ENCODE measurements at places on chromosomes 4 and X.

DNA sequence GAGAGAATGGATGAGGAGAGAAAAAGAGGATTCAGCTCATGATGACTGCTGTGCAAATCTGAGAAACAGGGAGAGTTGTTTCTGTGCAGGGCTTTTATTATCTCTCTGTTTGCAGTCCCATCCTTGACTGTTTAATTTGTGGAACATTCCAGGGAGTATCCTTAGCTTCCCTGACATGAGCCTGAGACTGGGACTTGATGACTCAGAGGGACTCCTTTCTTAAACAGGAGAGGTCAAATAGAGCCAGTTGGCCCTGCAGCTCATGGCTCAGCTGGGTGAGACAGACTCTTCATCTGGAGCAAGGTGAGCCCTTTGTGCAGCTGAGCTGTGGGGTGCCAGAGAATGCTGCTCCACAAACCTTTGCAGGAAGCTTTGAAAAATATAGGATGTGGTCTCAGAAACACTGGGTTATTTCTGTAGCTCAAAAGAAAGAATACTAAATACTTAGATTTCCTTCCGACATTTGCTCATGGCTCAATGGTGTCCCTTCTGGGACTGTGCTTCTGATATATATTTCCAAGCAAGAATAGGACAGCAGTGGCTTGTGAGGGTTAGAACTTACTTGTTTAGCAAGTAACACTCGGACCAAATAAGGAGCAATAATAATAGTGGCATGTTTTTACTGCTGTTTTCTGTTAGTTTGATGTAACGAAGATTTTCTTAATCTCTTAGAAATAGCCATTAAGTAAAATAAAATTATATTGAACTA, 14.5 kb downstream of the ARHGAP24 start:
- no peak for DNase-seq

- DNase-seq = no peak
Observed at GRCh38 chrX:109040057-109040456, 303.7 kb upstream of the IRS4 start.

DNA sequence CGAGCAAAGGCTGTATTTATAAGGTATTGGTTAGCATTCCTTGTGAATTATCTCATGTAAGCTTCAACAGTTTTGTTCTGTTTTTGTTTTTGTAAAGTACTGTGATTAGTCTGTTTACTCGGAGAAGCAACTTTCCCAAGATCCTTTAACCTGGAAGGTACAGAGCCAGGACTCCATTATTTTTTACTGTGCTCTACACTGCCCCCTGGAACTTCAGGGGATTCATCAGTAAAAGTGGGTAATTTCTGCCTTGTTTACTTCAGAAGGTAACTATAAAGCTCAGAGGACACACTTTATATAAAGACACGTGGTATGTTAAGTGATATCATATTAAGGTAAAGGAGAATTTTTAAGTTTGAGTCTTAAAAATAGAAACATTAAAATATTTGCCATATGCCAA, 124.9 kb downstream of the IQCM start:
- peak; percentile 14 for DNase-seq

DNA sequence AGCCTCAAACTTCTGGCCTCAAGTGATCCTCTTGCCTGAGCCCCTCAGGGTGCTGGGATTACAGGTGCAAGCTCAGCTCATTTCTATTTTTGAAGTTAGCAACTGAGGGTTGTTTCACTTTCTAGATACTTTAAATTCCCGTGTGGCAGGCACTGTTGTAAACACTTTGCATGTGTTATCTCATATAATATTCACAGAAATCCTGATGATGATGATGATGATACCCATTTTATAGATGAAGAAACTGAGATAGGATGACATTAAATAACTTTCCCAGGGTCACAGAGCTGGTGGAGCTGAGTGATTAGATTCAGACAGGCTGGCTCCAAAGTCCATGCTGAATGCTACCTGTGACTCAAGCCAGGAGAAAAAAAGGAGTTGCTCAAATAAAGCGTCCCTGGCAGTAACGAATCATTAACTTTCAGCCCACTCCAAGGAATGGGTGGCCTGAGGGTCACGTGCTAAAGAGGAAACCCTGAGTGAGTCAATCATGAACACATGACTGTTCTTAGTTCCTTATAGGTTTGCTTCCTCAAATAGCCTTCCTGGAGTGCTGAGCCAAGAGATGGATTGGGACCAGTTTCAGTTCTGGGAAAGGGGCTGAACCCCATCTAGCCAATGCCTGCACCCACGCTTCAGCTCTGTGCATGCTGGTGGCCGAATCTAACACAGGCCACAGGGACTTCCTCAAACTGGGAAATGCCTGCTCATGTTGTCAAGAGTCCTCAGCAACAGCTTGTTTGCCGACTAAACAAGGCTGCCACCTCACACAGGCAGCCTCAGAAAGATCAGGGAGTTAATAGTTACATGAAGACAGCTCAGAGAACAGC, 52.8 kb downstream of the RBM47 start:
- peak; percentile 95 for DNase-seq

GRCh38 chr4:19051831-19052230, 1030.3 kb upstream of the LCORL start:
- DNase-seq = no peak

- peak; percentile 72 for DNase-seq
Observed at GRCh38 chr4:69617083-69617694, 22.3 kb downstream of the UGT2A2 start.

DNA sequence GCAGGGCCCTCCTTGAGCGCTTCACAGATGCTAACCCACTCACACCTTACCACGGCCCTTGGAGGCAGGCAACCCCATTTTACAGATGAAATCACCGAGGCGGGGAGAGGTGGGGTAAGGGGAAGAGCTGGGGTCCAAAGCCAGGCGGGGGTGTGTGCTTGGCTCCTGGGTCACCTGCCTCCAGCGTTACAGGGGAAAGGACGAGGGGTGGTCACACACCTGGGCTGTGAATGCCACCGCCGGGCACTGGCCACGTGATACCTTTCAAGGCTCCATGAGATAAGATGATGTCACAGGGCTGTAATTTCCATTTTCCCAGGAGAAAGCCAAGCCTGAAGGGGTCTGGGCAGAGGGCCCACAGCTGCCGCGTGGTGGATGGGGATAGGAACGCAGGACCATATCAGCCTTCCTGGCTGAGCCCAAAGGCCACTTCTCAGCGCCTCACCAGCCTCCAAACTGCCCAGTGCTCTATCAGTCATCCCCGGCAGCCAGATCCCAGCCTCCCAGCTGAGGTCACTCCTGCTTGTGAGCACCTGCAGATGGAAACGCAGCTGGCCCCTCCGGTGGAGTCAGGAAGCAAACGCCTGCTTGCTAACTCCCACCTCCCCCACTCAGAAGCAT, 62.4 kb upstream of the CRMP1 start:
- DNase-seq = no peak

GRCh38 chr4:183507925-183508696, 3.3 kb downstream of the ING2 start:
- no peak for DNase-seq

- no peak for DNase-seq
Observed at GRCh38 chrX:23228950-23229448, 105.7 kb upstream of the PTCHD1 start.

DNA sequence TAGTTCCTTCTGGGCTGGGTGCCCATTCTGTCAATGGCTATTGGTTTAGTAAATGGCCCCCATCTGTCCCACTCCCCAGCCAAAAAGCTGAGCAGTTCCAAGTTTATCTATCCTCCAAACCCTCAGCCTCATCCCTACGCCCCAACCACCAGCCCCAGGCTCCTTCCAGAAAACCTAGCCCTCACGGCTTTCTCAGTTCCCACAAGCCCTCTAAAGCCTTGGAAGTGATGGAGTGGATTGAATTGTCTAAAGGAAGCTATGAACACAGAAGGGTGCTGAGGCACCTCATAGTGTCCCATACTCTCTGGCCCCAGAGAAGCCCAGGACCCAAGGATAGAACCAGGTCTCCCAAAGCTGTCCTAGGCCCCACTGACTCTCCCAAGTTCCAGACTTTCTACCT, 75.6 kb upstream of the EFNB1 start:
- DNase-seq = no peak

GRCh38 chr4:167234316-167234881, at the start of gene SPOCK3:
Gene SPOCK3 (minus strand): TSS chr4:167234494.
- DNase-seq = no peak

- DNase-seq = no peak
Observed at GRCh38 chrX:54922547-54922946, 1.9 kb downstream of the TRO start.

DNA sequence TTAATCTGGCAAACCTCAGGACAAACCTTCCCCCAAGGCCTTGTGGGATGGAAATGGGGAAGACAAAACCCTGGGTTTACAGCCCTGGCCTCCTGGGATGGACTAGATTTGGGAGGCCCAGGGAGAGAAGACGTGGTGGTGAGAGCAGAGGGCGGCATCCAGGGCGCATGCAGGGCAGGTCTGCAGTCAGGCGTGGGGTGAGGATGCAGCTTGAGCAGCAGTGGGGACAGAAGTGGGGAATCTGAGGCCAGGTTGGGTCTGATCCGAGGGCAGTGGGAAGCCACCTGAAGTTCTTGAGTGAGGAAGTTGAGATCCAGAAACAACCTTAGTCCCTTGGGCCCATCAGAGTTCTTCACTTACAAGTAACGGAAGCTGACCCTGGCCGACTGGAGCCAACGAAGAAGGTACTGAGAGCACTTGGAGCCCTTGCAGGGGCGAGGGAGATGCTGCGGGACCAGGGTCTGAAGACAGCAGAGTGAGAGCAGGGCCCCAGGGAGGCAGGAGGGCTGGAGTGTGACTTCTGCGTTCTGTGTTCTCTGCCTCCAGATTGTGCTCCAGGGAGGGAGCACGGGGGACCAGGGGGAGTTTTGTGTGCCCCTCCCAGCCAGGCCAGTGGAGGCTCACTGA, 42.0 kb upstream of the GPR78 start:
- DNase-seq = no peak

- no peak for DNase-seq
Observed at GRCh38 chr4:91427171-91427570, 876.6 kb upstream of the GRID2 start.

DNA sequence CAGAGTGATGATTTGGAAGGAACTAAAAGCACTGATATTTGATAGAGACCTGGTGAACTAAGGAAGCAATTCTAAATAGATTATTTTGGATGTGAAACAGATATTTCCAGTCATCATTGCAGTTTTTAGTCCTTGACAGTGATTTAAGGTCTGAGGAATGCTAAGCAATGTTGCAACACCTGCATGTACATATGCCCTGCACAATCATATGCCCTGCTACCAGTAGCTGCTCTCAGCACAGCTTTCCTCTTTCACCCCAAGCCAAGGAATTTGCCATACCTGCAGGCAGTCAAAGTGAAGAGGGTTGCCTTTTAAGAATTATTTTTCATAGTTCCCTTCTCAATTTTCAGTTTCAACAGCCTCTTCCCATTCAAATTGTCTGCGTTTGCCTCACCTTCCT, 8.7 kb upstream of the FAM47A start:
- DNase-seq = no peak

GRCh38 chrX:69257499-69258127, 92.4 kb upstream of the PJA1 start:
- DNase-seq = no peak

DNA sequence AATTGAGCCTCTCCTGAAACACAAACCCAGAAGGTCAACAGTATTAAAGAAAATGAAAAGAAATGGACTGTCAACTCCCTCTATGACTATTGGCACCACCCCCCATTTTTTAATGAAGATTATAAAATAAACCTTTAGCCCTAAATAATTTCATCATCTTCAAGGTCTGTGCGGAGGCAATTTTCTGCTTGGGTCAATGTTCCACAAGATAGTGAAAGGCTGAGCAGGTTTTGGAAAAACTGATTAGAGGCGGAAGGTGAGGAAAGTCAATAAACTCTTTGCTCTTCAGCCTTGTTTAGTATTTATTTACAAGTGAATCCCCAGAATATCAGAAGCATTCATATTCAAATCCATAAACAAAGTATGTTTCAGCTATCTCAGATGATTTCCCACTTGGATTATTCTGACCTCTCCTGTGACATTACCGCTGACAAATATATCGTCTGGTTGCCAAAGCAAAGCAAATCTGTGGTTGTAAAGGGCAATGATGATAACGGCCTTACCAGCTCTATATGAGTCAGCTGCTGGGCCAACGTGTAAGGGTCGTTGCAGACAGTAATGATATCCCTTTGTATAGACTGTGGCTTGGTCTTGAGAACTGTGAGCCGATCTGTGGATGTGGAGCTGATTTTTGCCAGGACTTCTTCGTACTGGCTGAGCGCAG, 24.0 kb downstream of the RASGEF1B start:
- no peak for DNase-seq

GRCh38 chrX:152445926-152446325, 5.2 kb downstream of the GABRA3 start:
- DNase-seq = no peak

DNA sequence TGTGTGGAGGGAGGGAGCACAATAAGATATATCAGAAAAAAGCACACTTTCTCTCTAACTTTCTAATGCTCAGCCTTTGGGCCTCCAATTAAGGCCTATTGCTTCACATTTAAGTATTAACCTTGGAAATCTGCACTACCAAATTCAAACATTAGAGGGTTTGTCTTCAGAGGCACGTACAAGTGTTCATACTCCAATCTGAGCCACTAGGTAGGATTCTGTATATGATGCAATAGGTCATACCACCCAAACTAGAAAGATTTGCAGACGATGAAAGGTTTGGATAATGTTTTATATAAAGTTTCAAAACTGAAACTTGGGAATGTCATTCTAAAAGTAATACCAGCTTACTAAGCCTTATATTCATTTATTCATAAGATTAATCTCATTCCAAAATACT, 106.4 kb downstream of the MID1 start:
- no peak for DNase-seq

- DNase-seq = no peak
Observed at GRCh38 chrX:69020316-69020715, 144.9 kb downstream of the PJA1 start.

- DNase-seq = no peak
Observed at GRCh38 chr4:22672519-22672918, 20.2 kb upstream of the GBA3 start.

- no peak for DNase-seq
Observed at GRCh38 chrX:46704767-46705386, 54.0 kb downstream of the SLC9A7 start.

GRCh38 chr4:89331686-89332544, 24.3 kb upstream of the GPRIN3 start:
- DNase-seq = no peak

GRCh38 chrX:139297638-139298037, 232.9 kb upstream of the F9 start:
- no peak for DNase-seq

- peak; percentile 37 for DNase-seq
Observed at GRCh38 chr4:73103799-73104503, 34.4 kb upstream of the COX18 start.

DNA sequence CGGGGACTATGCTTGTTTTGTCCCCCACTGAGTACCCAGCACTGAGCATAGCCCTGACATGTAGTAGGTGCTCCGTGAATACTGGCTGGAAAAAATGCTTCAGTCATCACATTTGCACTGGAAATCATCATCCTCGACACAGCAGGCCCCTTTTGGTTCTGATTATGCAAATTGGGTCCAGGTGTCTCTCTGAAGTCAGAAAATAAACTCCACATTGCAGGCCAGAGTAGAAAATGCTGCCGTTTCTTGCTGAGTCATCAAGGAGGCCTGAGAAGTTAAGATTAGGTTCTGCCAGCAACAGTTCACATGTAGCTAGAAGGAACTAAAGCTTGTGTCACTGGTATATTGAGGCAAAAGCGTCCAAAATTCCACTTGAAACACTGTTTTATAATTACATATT, 15.0 kb upstream of the STK32B start:
- no peak for DNase-seq

Data from HT-29 (cell line).